GM13976 (cell line): ENCODE measurements at places on chromosomes 12 and 14.

GRCh38 chr14:95829321-95829720, 47.3 kb upstream of the TUNAR start:
- no peak for DNase-seq

GRCh38 chr14:97379091-97379531, 581.9 kb downstream of the VRK1 start:
- DNase-seq: no peak

- DNase-seq: no peak
Measured at GRCh38 chr12:32568228-32568627, 110.9 kb upstream of the DNM1L start.

DNA sequence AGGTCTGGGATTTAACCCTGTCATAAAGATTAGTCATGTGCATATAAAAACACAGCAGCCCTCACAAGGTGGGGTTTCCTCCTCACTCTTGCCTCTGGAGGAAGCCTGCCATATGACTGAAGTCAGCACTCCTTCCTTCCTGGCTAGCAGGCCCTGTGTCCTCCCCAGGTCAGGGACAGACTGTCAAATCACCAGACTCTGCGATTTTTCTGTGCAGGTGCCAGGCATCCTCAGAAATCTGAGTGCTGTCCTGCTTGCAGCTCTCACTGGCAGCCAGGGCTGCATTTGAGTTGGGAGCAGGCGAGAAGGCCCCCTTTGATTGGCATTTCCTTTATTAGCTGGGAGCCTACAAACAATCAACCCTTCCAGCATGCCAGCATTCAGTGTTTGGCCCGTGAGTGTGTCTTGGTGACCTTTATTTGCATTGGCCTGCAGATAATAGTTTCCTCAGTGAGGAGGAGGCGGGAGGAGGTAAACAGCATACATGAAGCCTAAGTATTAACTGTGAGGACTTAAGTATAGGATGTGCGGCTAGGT, 183.8 kb upstream of the ARHGAP5 start:
- DNase-seq: no peak

- no peak for DNase-seq
Measured at GRCh38 chr12:126617312-126617711, 1552.1 kb downstream of the AACS start.

DNA sequence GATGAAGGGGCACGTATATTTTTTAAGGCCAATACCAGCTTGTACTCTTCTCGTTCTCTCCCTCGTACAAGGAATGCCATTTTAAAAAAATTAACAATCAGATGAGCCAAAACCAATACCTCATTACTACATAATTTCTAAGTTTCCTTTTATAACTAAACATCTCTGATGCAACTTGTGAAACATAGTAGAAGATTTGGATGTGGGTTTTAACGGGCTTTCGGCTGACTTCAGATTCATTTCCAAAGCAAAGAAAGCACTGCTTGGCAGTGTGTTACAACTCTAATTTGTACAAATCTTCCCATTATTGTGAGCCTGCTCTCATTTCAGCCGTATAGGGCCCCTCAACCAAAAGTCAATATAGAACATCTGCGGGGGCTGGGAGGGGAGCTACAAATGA, 99.1 kb upstream of the TMCC3 start:
- no peak for DNase-seq

GRCh38 chr12:50619610-50619958, 114.8 kb downstream of the DIP2B start:
- no peak for DNase-seq

DNA sequence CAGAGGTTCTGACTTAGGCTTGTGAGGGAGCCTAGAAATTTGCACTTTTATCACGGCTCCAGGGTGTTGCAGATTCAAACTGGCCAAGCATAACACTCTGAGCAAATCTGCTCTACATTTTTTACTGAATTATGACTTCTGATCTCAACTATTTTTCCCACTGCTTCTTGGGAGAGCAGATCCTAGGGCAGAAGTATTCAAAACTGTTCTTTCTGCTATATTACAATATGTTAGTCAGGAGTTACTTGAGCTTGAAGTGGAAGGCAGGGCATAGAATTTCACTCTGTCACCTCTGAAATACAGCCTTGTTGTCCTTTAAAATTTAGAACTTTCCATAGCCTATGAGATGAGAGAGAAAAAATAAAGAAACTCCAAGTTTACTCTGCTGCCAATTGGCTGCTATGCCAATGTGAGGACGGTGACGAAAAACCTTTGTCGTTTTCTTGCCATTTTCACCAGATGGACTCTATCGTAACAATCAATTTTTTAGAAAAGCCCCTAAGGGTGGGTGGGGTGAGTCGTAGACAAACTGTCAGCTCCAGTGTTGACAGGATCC, 16.4 kb upstream of the KERA start:
- no peak for DNase-seq

- no peak for DNase-seq
Measured at GRCh38 chr12:92968176-92968813, 39.2 kb upstream of the EEA1 start.

DNA sequence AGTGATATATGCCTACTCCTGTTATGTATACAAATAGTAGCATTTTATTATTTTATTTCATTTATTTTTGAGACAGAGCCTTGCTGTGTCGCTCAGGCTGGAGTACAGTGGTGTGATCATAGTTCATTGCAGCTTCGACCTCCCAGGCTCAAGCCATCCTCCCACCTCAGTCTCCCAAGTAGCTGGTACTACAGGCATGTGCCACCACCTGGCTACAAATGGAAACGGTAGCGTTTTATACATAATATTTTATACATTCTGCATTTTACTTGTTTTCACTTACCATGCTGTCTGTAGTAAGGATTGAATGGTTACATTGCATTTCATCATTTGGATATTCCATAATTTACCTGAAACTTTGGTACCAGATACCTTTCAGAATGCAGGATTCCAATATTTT, 14.1 kb downstream of the C1R start:
- DNase-seq: no peak

DNA sequence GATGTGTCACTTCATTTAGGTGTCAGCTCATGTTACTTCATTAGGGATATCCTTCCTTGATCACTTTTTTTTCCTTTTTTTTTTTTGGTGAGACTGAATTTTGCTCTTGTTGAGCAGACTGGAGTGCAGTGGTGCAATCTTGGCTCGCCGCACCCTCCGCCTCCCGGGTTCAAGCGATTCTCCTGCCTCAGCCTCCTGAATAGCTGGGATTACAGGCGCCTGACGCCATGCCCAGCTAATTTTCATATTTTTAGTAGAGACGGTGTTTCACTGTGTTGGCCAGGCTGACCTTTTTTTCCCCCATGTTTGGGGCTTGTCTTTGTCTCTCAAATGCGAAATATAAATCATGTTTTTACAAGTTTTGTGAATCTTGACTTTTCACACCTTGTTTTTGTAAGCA, 9.6 kb upstream of the AACS start:
- DNase-seq: no peak
